ENCODE measurements at places on chromosomes 3 and 15.

- DNase-seq = no peak
These were observed 27.2 kb downstream of the TRPM1 start for GRCh38 chr15:31074321-31074720.

- DNase-seq = peak; percentile 59
These were observed 127.9 kb downstream of the ST8SIA2 start for GRCh38 chr15:92521624-92522008.

DNA sequence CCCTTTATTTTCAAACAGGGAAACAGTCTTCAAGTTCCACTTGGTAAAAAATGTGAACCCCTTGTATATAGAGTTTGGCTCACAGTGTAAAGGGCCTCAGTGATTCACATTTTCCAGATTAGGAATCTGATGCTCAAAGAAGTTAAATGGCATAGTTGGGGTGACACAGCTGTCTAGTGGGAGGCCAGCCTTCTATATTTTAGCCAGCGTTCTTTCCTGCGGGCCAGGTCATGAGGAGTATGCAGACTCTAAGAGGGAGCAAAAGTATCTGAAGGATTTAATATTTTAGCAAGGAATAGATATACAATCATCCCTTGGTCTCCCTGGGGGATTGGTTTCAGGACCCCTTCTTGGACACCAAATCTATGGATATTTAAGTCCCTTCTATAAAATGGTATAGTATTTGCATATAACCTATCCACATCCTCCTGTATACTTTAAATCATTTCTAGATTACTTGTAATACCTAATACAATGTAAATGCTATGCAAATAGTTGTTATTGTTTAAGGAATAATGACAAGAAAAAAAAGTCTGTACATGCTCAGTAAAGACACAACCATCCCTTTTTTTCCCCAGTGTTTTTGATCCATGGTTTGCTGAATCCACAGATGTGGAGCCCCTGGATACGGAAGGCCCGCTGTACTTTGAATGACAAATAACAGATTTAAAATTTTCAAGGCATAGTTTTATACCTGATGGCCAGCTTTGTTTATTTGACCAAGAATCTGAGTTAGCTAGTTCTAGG is 7.0 kb downstream of the B2M start:
- no peak for DNase-seq

- DNase-seq = peak; percentile 45
These were observed 266.4 kb upstream of the HES1 start for GRCh38 chr3:193869221-193870201.

DNA sequence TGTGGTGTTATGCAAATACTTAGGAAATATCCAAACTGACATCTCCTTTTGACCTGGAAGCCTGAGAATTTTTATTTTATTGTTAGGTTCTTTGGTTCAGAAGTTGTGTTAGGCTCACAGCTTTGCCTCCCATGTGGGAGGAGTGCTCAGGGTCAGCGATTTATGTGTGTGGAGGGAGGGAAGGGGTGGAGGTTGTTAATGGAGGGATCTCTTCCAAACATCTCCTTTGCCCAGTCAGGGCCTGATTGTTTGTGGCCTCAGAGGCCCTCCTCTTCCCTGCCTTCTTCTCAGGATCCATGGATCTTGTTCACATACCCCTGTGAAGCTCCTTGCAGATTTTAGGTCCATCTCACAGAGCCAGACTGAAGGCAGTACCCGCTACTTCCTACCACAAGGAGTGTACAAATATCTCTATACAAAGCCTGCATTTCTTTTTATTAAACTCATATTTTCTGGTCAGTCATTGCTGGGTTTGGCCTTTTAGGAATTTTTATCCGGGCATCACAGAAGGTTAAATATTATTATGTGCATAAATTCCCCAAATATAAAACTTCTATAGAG is 40.3 kb downstream of the BBX start:
- DNase-seq = no peak

- DNase-seq = peak; percentile 83
These were observed 48.5 kb downstream of the ITGA11 start for GRCh38 chr15:68383161-68384074.

- DNase-seq = no peak
These were observed 183.6 kb downstream of the XXYLT1 start for GRCh38 chr3:195087328-195087727.

GRCh38 chr3:128359846-128360642 is 106.6 kb downstream of the DNAJB8 start:
- DNase-seq = no peak

Measured in GM13976 (cell line).